Esophagus muscularis mucosa (tissue), 4 donors: ENCODE measurements at places on chromosomes 16 and 17. TPM values are rescaled to one million over a fixed set of nuclear protein-coding genes. Genes with fewer than 3 reads are reported as not detected.

GRCh38 chr17:56983366-56983765 lies 5.4 kb downstream of the SCPEP1 start:
- DNase-seq, result no peak
- H3K27ac ChIP-seq, result no peak overlapping the region
- no peak overlapping the region for H3K4me3 ChIP-seq
- peaks cover 39% of the 10 kb centered on the region for H3K36me3 ChIP-seq

DNA sequence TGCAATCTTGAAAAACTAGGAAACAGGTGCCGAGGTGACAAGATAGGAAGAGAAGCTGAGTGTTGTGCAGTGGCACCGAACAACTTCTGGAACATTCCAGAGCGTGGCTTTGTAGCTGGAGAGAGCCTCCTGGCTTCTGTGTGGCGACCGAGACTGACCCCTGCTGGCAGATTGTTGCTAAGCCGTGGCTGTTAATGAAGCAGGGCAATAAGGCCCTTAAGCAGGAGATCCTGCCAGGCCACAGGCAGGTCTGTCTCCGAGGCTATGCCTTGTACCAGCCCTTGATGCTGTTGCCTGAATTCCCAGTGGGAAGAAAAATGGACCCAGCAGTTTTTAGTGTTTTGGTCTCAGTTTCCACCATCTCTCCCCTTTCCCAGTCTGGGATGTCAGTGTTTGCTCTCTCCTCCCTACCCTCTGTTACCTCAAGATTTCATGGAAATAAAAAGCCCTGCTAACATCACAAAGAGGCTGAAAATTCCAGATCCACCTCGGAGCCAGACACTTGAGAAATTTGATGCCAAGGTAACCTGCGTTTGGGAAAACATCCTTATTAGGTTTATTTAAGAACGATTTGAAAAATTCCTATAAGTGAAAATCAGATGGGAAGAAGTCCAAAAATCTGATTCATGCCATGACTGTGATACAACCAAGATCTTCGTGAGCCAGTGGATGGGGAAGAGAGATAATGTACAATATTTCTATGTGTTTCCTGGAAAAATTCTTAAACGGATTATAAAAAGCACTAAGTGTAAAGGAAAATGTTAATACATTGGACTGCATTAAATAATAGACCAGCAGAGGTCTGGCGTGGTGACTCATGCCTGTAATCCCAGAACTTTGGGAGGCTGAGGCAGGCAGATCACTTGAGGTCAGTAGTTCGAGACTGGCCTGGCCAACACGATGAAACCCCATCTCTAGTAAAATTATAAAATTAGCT lies 265.1 kb downstream of the PRKCA start:
- H3K27me3 ChIP-seq, result no peaks in the 10 kb centered on the region
- peaks cover 6% of the 10 kb centered on the region for H3K4me1 ChIP-seq
- DNase-seq, result peak; percentile 94
- H3K36me3 ChIP-seq, result no peaks in the 10 kb centered on the region
- no peak overlapping the region for H3K4me3 ChIP-seq

ADGRG3 gene
- total RNA-seq, result 2.0 TPM

DNA sequence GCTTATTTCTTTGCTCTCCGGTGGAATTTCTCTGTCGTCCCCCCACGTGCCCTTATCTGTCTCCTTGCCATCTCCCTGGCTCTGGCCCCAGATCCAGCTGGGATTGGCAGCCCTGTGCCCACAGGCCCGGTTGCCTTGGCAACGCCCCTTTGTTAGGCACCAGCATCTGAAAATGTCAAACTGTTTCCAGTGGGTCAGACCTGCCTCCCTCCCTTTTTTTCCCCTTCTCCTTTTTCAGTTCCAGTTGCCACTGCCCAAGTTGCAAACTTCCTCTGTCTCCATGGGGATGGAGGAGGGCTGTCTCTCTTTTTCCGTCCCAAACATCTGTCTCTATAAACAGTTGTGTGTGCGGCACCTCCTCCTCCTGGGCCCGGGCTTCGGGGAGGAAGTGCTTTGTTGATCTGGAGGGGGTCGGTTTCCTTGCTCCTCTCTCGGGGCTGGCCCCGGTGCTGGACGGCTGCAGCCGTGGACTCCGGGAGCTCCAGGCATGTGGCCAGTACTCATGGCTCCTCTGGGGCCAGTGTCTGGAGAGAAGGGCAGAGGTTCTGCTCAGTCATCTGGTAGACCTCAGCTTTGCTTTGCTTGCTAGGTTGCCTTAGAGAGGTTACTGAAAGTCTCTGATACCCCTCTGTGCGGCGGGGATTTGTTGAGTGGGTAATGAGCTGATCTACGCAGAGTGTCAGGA lies 35.3 kb downstream of the SOCS3 start:
- peak overlapping the region; percentile 89 for H3K27ac ChIP-seq
- peak; percentile 97 for DNase-seq
- no peaks in the 10 kb centered on the region for H3K36me3 ChIP-seq
- H3K4me1 ChIP-seq, result peaks cover 51% of the 10 kb centered on the region
- no peaks in the 10 kb centered on the region for H3K27me3 ChIP-seq

RAD51C gene
- total RNA-seq, result 20.4 TPM

GRCh38 chr17:4272213-4272971 lies 8.6 kb upstream of the ANKFY1 start:
- H3K4me1 ChIP-seq, result peaks cover 16% of the 10 kb centered on the region
- H3K36me3 ChIP-seq, result peaks cover 22% of the 10 kb centered on the region
- no peaks in the 10 kb centered on the region for H3K27me3 ChIP-seq
- H3K4me3 ChIP-seq, result no peak overlapping the region
- no peak for DNase-seq
